ENCODE measurements at places on chromosomes 6 and 20. TPM values are rescaled to one million over a fixed set of nuclear protein-coding genes. Genes with fewer than 3 reads are reported as not detected.
A peak's percentile ranks its signal among the peaks of the same experiment; 100 is the strongest.

DNA sequence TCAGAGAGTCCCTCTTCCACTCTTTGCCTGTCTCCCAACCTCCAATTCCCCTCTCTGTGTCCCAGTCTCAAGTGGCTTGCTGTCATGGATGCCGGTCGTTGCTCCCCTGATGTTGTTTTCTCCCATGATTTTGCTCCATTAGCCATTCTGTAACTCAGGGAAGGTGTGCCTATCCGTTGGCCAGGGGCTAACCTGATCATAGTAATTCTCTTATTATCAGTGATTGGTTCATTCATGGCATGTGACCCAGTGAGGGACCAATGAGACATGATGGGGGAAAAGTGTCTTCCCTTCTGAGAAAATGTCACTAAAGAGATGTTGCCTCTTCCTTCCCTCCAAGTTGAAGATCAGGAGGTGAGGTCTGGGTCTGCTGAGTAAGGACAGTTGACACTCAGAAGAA, 214.5 kb downstream of the FARS2 start:
- H3K4me1 ChIP-seq, result peaks cover 17% of the 10 kb centered on the region
- H3K27me3 ChIP-seq, result no peaks in the 10 kb centered on the region
- no peak overlapping the region for H3K4me3 ChIP-seq
- no peaks in the 10 kb centered on the region for H3K36me3 ChIP-seq

The SLC17A1 gene
- not detected for total RNA-seq

DNA sequence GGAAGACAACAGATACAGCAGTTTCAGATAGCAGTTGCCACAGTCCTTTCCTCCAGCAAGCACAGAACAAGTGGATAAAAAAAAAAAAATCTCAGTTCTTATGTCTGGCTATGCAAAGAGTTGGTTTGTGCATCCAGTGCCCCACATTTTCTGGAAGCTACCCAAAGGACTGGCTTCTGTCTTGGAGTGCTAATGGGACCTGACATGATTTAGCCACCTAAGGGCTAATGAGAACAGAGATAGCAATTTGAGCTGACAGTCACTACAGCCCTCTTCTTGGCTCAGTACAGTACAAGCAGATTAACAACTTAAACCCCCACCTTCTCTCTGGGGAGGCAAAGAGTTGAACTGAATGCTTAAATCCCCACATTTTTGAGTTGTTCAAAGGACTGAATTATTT, 976.8 kb downstream of the TBC1D32 start:
- H3K27me3 ChIP-seq, result peaks cover 4% of the 10 kb centered on the region
- H3K4me3 ChIP-seq, result no peak overlapping the region
- H3K4me1 ChIP-seq, result peaks cover 14% of the 10 kb centered on the region
- DNase-seq, result no peak
- no peak overlapping the region for H3K27ac ChIP-seq

DNA sequence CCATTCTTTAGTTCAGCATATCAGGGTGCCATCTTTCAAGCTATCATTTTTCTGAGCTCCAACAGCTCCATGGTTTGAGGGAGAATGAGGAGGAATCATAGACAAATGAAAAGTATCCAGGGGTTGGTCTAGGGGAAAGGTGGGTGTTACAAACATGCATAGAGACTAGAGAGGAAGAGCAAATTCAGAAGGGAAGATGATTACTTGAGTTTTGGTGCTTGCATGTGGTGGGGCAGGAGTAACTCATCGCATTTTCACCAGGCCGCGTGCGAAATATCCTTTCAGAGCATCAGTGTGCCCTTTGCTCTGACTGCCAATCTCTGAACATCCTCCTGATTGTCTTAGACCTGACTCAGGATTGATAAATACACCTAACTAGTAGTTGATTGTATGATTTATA, 7.7 kb upstream of the BICRAL start:
- H3K4me1 ChIP-seq, result peaks cover 37% of the 10 kb centered on the region
- no peaks in the 10 kb centered on the region for H3K27me3 ChIP-seq
- H3K4me3 ChIP-seq, result no peak overlapping the region
- no peak for DNase-seq
- H3K27ac ChIP-seq, result peak overlapping the region; percentile 5
- no peaks in the 10 kb centered on the region for H3K36me3 ChIP-seq

DNA sequence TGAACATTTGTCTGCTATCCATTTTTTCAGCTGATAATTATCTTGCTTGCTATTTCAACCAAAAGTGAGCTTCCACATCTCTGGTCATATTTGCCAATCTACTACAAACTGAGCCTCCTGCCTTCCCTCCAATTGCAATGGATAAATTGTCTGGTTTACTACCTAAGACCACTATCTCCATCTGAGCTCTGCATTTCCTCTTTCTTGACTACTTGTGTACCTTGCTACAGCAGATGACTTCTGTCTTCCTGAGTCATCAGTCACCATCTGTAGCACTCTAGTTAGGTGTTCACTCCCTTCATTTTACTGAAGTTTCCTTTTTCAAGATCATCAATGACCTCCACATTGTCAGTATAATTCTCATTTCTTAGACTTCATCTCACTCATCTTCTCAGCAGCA, 33.5 kb upstream of the PHIP start:
- no peak overlapping the region for H3K4me3 ChIP-seq
- no peak overlapping the region for H3K27ac ChIP-seq
- peaks cover 2% of the 10 kb centered on the region for H3K4me1 ChIP-seq
- no peaks in the 10 kb centered on the region for H3K27me3 ChIP-seq
- no peak for DNase-seq
- no peaks in the 10 kb centered on the region for H3K36me3 ChIP-seq
